Left cardiac atrium (tissue), 4 donors: ENCODE measurements at places on chromosomes 5 and 9. TPM values are rescaled to one million over a fixed set of nuclear protein-coding genes. Genes with fewer than 3 reads are reported as not detected.

DNA sequence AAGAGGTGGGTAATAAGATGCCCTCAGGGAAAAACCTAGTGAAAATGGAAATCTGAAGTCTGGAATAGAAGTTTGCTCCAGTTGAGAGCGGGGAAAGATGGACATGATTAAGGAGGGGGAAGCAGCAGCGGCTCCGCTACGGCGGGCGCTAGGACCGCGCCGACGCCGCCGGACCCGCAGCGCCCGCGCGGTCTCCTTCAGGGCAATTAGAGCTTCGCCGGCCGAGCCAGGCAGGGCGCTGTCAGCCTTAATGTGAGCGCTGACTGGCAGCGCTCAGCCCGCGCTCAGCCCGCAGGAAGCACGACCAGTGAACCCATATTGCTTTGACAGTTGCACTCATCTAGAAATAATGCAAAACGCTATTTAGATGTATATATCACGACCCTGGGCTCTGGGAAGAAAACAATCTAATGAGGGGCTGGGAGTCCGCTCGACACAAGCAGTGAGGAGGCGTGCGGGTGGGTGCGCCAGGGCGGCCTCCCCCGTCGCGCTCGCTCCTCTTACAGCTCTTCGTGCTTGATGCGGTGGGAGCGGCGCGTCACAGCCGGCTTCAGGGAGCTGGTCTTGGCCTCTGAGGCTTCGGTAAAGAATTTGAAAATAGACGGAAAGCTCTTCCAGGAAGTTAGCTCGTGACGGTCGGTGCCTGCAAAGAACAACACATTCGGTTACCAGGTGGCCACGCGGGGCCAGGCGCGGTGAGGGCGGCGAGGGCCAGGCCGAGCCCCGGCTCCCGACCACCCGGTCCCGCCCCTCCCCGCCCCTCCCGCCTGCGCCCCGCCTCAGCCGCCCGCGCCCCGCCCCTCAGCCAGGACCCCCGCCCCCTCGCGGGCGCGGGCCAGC is 37.7 kb downstream of the NR2F1 start:
- DNase-seq: peak; percentile 78

RORB gene
- total RNA-seq: 3.2 TPM

DNA sequence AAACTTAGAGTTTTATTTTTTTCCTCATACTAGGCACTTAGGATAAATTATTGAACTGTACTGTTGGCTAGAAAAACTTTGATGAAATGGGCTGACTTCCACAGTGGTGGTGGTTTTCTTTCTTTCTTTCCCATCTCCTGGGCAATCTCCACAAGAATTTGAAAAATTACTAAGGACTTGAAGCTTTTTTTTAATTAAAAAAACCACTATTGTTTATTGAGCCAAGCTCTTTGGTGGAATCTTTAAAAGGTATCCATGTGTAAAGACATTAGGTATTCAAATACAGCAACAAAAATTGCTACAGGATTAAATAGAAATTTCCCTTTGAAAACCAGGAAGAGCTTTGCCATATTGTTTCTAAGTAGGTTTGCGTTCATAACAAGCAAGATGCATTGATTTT is 14.1 kb downstream of the MARCHF6 start:
- DNase-seq: no peak

DNA sequence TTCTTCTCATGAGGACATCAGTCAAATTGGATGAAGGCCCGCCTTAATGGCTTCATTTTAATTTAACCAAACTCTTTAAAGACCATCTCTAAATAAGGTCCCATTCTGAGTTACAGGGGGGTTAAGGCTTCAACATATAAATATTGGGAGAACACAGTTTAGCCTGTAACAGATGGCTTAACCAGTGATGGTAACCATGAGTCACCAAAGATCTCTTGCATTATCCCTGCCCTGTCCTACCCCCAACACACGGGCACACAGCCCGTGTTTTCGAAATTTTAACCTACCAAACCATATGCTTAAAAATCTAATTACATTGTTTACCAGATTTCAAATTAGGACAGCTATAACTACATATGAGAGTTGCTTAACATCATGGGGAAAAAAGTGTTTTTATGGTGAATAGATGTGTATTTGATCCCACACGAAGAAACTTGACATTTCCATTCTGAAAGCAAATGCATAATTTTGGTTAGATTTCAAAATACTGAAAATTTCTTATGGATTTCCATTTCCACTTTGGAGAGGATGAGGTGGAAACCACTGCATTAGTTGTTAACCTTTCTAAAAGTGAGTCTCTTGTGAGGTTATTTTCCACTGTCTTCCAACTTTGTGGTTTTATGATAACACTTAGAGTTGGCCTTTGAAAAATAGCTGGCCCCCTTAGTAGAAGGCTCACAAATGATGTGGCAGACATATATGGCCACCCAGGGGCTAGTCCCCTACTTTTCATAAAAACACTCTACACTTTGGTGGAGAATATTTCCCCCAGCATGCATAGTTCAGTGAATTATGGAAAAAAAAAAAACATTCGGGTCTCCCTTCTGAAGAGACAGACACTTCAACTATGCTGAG is 849.3 kb downstream of the TLE1 start:
- no peak for DNase-seq

ISCA1 gene
- total RNA-seq: 46.7 TPM
